ENCODE measurements at places on chromosomes 5 and 9. TPM values are rescaled to one million over a fixed set of nuclear protein-coding genes. Genes with fewer than 3 reads are reported as not detected.
A peak's percentile ranks its signal among the peaks of the same experiment; 100 is the strongest.

- no peaks in the 10 kb centered on the region for H3K4me1 ChIP-seq
- no peak overlapping the region for H3K27ac ChIP-seq
- H3K36me3 ChIP-seq: peaks cover 38% of the 10 kb centered on the region
- no peaks in the 10 kb centered on the region for H3K27me3 ChIP-seq
- DNase-seq: no peak
These were observed 26.2 kb upstream of the TNIP1 start for GRCh38 chr5:151107084-151107483.

- no peak for DNase-seq
- H3K27ac ChIP-seq: no peak overlapping the region
- H3K27me3 ChIP-seq: no peaks in the 10 kb centered on the region
- no peaks in the 10 kb centered on the region for H3K36me3 ChIP-seq
- no peak overlapping the region for H3K4me3 ChIP-seq
- H3K4me1 ChIP-seq: no peaks in the 10 kb centered on the region
These were observed 122.1 kb downstream of the YIPF5 start for GRCh38 chr5:144048259-144048856.

DNA sequence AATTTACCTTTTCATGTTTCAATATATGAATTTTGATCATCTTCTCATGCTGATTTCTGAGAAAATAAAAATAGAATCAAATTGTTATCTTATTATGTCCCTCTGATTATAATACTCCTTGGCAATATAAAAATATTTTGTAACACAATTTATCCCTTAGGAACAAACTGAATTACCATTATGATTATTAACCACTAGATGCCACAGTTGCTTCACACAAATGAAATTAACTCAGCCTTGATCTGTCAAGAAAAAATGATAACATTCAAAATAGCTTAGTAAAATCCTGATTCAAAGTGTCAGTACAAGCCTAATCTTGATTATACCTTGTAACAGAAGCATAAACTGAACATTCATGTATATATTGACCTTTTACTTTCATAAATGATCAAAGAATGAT, 4.8 kb upstream of the CHSY3 start:
- no peaks in the 10 kb centered on the region for H3K27me3 ChIP-seq
- H3K27ac ChIP-seq: no peak overlapping the region
- no peaks in the 10 kb centered on the region for H3K4me1 ChIP-seq
- no peaks in the 10 kb centered on the region for H3K36me3 ChIP-seq
- no peak overlapping the region for H3K4me3 ChIP-seq

GRCh38 chr5:157597277-157597676, 21.7 kb upstream of the ADAM19 start:
- no peak overlapping the region for H3K27ac ChIP-seq
- H3K4me3 ChIP-seq: no peak overlapping the region
- H3K4me1 ChIP-seq: peaks cover 29% of the 10 kb centered on the region
- H3K36me3 ChIP-seq: no peaks in the 10 kb centered on the region
- no peak for DNase-seq

- peak; percentile 79 for DNase-seq
- H3K27me3 ChIP-seq: no peaks in the 10 kb centered on the region
- peaks cover 17% of the 10 kb centered on the region for H3K4me1 ChIP-seq
- no peaks in the 10 kb centered on the region for H3K36me3 ChIP-seq
These were observed 627.3 kb upstream of the NUDT12 start for GRCh38 chr5:104189909-104190308.

- H3K36me3 ChIP-seq: no peaks in the 10 kb centered on the region
- H3K27me3 ChIP-seq: no peaks in the 10 kb centered on the region
- DNase-seq: no peak
These were observed 7.7 kb downstream of the AHRR start for GRCh38 chr5:329121-329735.

- H3K4me3 ChIP-seq: no peak overlapping the region
- H3K27ac ChIP-seq: no peak overlapping the region
- no peaks in the 10 kb centered on the region for H3K4me1 ChIP-seq
- DNase-seq: no peak
- H3K27me3 ChIP-seq: no peaks in the 10 kb centered on the region
- peaks cover 2% of the 10 kb centered on the region for H3K36me3 ChIP-seq
These were observed 38.4 kb downstream of the LHFPL2 start for GRCh38 chr5:78610163-78610583.

DNA sequence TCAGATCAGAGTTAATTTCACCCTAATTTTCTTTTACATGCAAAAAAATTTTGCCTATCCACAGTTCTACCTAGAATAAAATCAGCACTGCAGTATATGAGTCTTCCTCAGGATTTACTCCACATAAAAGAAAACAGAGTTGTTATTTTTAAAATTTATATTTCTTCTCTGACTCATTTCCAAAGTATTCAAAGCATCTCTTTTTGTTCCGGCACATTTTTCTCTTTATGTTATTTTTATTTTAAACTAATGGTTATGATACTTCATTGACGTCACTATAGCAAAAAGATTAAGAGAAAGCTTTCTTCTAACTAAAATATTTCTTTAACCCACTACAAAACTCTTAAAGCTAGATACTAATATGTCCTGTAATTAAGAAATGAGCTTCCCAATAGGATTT, 590.4 kb downstream of the PRELID2 start:
- H3K27ac ChIP-seq: peak overlapping the region; percentile 91
- H3K36me3 ChIP-seq: no peaks in the 10 kb centered on the region
- DNase-seq: peak; percentile 62
- peaks cover 28% of the 10 kb centered on the region for H3K4me1 ChIP-seq
- no peaks in the 10 kb centered on the region for H3K27me3 ChIP-seq

DNA sequence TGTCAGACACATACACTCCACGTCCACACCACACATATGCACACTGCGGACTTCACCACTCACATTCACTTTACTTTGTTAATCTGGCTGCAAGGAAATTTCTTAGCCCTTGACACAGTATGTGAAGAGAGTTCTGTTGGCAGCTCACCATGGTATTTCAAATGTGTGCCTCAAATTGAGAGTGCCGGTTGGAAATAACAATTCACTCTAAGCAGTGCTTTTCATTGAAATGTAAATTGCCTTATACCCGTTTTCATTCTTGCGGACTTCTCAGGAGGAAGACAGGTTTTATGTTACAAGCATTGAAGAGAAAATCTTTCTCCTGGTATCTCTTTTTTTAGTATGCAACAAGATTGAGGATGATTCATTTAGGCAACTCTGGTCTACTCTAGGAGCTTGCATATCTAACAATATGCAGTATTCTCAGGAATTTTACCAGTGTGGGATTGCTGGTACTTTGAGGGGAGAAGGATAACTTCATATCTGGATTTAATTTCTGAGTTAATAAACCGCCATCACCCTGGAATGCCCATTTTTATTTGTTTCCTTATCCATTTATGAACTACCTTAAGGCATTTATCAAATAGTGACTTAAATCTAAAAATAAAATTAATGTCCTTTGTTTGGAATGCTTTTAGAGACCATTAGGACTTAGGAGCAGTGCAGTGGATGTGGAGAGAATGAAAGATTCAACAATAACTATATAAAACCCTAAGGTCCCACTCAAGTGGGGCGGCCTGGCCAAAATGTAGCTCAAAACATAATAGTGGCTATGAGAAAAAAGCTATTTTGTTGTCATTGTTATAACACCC, 87.0 kb downstream of the IQGAP2 start:
- H3K27ac ChIP-seq: no peak overlapping the region
- H3K4me1 ChIP-seq: no peaks in the 10 kb centered on the region
- H3K4me3 ChIP-seq: no peak overlapping the region
- H3K27me3 ChIP-seq: peaks cover 1% of the 10 kb centered on the region

- H3K4me3 ChIP-seq: no peak overlapping the region
- DNase-seq: no peak
- no peaks in the 10 kb centered on the region for H3K27me3 ChIP-seq
- H3K4me1 ChIP-seq: peaks cover 23% of the 10 kb centered on the region
- no peak overlapping the region for H3K27ac ChIP-seq
- H3K36me3 ChIP-seq: peaks cover 33% of the 10 kb centered on the region
These were observed 3.7 kb upstream of the B4GALT7 start for GRCh38 chr5:177595991-177596774.

GRCh38 chr5:33260098-33260497, 180.7 kb upstream of the TARS1 start:
- peaks cover 9% of the 10 kb centered on the region for H3K4me1 ChIP-seq
- no peak overlapping the region for H3K27ac ChIP-seq
- no peak for DNase-seq

DNA sequence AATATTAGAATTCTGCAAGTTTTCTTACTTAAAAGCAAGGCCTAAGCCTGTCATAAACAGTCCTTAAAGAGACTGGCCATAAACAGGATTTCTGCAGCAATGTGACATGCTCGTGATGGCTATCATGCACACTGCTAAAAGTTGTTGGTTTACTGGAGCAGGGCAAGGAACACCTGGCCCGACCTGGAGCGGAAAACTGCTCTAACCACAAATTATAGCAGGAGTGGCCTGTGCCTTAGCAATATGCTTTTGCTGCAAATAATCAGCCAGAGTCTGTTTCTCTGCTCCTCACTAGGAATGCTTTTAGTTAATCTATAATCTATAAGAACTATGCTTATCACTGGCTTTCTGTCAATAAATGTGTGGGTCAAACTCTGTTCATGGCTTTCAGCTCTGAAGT, 322.9 kb upstream of the RPS23 start:
- peaks cover 3% of the 10 kb centered on the region for H3K27me3 ChIP-seq
- DNase-seq: no peak
- no peaks in the 10 kb centered on the region for H3K36me3 ChIP-seq
- no peak overlapping the region for H3K27ac ChIP-seq
- H3K4me1 ChIP-seq: no peaks in the 10 kb centered on the region
- H3K4me3 ChIP-seq: no peak overlapping the region

DNA sequence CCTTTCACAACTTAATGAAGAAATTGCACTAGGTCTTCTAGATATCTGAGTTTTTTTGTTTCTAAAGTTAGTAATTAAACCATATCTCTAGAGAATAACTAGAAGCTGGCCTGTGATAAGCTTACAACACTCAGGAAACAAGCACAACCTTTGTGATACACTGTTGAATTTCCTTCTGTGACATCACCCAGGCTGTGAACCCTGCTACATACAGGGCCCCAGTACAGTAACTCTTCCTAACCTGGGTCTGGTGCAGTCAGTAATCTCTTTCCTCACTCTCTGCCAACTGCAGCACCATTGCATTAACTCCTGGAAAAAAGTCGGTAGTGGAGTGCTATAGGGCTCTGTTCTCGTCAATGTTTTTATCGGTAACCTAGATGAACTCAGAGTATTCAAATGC, 10.6 kb upstream of the IGFBPL1 start:
- H3K4me3 ChIP-seq: no peak overlapping the region
- no peak for DNase-seq
- no peak overlapping the region for H3K27ac ChIP-seq
- peaks cover 5% of the 10 kb centered on the region for H3K27me3 ChIP-seq
- no peaks in the 10 kb centered on the region for H3K4me1 ChIP-seq

- DNase-seq: no peak
- H3K4me3 ChIP-seq: no peak overlapping the region
- no peaks in the 10 kb centered on the region for H3K4me1 ChIP-seq
These were observed 70.5 kb upstream of the NTRK2 start for GRCh38 chr9:84598921-84599636.

DNA sequence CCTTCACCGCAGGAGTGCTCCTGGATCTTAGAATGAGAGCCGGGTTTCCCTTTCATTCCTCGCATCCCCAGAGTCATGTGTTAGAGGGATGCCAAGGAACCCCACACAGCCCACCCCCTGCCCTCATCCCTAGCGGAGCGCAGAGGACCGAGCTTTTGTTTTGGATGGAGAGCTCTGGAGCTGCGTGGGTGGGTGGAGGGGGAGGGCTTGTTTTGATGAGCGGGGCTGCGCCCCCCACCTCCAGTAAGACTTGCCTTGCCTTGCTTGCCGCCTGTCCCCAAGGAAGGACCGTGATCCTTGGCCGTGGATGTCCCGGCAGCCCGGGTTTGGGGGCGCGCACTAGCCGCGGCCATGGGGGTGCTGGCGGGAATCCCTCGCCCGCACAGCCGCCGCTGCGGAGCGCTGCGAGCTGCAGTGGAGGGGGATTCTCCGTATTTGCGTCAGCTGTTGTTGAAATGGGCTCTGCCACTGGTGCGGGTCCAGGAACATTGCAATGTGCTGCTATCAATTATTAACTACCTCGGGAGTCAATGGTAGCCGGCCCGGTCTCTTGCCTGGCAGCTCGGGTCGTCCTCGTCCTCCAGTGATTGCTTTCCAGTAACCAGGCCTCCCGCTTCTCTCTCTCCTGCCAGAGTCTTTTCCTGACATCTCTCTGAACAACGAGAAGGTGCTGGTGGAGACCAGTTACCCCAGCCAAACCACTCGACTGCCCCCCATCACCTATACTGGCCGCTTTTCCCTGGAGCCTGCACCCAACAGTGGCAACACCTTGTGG, 1.0 kb downstream of the EGR1 start:
- peak overlapping the region; percentile 69 for H3K4me3 ChIP-seq
- no peak overlapping the region for H3K27ac ChIP-seq
- peak; percentile 1 for DNase-seq
- no peaks in the 10 kb centered on the region for H3K36me3 ChIP-seq

GRCh38 chr5:137179203-137179602, 319.9 kb downstream of the SPOCK1 start:
- H3K4me1 ChIP-seq: no peaks in the 10 kb centered on the region
- no peak overlapping the region for H3K27ac ChIP-seq
- no peaks in the 10 kb centered on the region for H3K36me3 ChIP-seq
- no peaks in the 10 kb centered on the region for H3K27me3 ChIP-seq
- no peak for DNase-seq

- no peaks in the 10 kb centered on the region for H3K36me3 ChIP-seq
- H3K27ac ChIP-seq: no peak overlapping the region
- DNase-seq: no peak
- no peaks in the 10 kb centered on the region for H3K4me1 ChIP-seq
These were observed 720.6 kb downstream of the TAF11L14 start for GRCh38 chr5:18354828-18355227.

- H3K4me1 ChIP-seq: no peaks in the 10 kb centered on the region
- no peaks in the 10 kb centered on the region for H3K36me3 ChIP-seq
- H3K27ac ChIP-seq: no peak overlapping the region
- no peak overlapping the region for H3K4me3 ChIP-seq
- DNase-seq: peak; percentile 65
- H3K27me3 ChIP-seq: no peaks in the 10 kb centered on the region
These were observed 61.7 kb downstream of the SLC38A9 start for GRCh38 chr5:55650386-55650785.

DNA sequence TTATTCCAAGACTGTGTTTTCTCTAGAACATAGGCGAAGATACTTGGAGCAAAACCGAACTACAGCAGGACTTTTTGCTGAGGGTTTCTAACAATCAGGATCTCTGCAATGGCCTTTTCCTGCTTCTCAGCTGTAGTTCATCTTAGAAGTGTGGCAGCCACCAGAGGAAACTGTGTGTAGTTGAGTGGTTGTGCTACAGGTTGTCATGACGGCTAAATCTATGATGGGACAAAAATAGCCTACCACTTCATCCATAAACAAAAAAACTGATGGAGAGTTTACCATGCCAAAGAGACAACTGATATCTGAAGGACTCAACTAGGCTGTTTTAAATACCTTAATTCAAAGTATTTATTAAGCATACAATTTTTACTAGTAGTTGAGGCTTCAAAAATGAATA, 28.2 kb upstream of the DMAC1 start:
- H3K4me3 ChIP-seq: no peak overlapping the region
- no peak for DNase-seq
- H3K4me1 ChIP-seq: no peaks in the 10 kb centered on the region
- no peaks in the 10 kb centered on the region for H3K36me3 ChIP-seq
- H3K27me3 ChIP-seq: no peaks in the 10 kb centered on the region
- H3K27ac ChIP-seq: no peak overlapping the region

PCDHB13 gene
- total RNA-seq: 0.77 TPM

EIF4E1B gene
- not detected for total RNA-seq

SLC9A3 gene
- 0.82 TPM for total RNA-seq

IL17B gene
- not detected for total RNA-seq

PCDHA4 gene
- 0.14 TPM for total RNA-seq

SPATA31E1 gene
- total RNA-seq: not detected

MARCHF11 gene
- total RNA-seq: not detected

TLX3 gene
- total RNA-seq: not detected

NIPAL4 gene
- not detected for total RNA-seq

QRFP gene
- total RNA-seq: not detected

TERT gene
- not detected for total RNA-seq

RETREG1 gene
- total RNA-seq: not detected

PCDHGA4 gene
- total RNA-seq: 3.0 TPM

BTNL9 gene
- total RNA-seq: 0.13 TPM
